ENCODE measurements at places on chromosomes 2 and 18.

GRCh38 chr2:46642218-46642617 is 162.9 kb downstream of the TMEM247 start:
- DNase-seq: no peak

DNA sequence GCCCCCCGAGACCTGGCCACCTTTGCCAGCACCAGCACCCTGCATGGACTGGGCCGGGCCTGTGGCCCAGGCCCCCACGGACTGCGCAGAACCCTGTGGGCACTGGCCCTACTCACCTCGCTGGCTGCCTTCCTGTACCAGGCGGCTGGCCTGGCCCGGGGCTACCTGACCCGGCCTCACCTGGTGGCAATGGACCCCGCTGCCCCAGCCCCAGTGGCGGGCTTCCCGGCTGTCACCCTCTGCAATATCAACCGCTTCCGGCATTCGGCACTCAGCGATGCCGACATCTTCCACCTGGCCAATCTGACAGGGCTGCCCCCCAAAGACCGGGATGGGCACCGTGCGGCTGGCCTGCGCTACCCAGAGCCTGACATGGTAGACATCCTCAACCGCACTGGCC is 554 bp downstream of the ASIC4 start:
- DNase-seq: no peak

- no peak for DNase-seq
Observed at GRCh38 chr2:174066871-174067270, 101.7 kb upstream of the SP3 start.

- no peak for DNase-seq
Observed at GRCh38 chr18:22433956-22434355, 16.2 kb upstream of the CTAGE1 start.

DNA sequence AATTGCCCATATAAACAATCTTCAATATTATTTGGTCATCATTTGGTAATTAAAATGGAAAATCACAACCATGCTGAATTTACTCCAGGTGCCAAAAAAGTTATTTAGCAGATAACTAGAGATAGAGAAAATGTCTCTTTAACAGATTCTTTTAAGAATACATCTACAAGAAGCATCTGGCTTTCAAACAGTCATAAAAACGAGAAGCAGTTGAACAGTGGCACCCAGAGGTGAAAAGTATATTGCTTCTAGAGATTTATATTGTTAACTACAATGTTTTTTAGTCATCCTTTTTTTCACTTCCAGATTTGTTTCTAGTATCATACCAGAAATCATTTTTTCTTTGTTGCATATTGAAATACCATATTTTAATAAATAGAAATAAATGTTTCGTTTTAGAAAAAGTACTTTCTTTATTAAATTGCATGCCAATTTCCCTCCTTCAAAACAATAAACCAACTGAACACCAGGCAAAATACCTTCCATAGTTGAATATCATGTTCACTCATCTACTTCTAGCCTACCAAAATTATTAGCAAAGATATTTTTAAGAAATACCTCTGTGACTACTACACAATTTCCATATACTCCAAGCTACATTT is 65.4 kb upstream of the HNRNPA3 start:
- no peak for DNase-seq

- no peak for DNase-seq
Observed at GRCh38 chr2:60710707-60711106, 45.4 kb upstream of the PAPOLG start.

GRCh38 chr2:85323351-85323987 is 4.3 kb downstream of the TGOLN2 start:
- no peak for DNase-seq

- DNase-seq: no peak
Observed at GRCh38 chr2:227447606-227448005, 24.4 kb upstream of the AGFG1 start.

DNA sequence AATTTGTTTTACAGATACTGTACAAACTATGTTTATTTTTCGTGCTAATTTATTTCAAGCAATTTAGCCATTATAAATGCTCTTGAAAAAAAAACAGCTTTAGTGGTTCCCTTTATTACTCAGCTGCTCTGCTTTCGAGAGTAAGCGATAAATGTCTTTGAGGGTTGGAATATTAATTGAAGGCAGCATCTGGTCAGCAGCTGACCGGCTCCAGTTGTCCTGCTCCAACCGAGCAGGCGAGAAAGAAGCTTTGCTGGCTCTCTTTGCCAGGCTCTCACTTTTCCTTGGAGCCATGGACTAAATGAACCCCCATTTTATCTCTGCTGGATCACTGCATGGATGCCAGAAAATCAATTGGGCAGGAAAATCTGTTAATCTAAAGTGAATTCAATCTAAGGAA is 147.4 kb downstream of the LNPK start:
- no peak for DNase-seq

DNA sequence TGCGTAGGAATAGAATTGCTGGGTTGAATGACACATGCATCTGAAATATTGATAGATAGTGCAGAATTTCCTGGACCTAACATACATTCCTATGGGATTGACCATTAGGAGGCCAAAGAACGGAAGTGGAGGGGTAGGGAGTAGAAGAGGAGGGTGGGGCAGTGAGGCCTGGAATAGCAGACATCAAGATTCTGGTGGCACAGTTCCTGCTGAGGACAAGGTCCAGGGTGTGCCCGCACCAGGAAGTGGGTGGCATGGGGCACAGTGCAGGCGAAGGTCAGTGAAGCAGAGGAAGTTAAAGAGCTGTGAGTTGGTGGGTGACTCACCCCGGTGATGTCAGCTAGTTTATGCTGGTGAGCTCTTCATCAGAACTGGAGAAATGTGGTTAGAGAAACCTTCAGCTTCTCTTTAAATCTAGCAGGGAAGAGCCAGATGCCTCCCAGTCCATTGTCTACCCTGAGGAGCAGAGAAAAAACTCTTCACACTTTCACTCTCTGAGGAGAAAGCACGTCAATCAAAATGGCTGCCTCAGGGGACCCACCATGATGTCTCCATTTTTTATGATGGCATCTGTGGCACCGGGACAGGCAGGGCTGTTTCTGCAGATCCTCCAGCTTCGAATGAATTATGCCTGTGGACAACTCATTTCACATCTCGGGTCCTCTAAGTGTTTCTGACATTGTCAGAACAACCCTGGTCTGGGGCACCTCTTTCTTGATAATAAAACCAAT is 55.9 kb upstream of the CTLA4 start:
- DNase-seq: peak; percentile 81

GRCh38 chr18:911025-911424 is 6.4 kb downstream of the ADCYAP1 start:
- DNase-seq: no peak

DNA sequence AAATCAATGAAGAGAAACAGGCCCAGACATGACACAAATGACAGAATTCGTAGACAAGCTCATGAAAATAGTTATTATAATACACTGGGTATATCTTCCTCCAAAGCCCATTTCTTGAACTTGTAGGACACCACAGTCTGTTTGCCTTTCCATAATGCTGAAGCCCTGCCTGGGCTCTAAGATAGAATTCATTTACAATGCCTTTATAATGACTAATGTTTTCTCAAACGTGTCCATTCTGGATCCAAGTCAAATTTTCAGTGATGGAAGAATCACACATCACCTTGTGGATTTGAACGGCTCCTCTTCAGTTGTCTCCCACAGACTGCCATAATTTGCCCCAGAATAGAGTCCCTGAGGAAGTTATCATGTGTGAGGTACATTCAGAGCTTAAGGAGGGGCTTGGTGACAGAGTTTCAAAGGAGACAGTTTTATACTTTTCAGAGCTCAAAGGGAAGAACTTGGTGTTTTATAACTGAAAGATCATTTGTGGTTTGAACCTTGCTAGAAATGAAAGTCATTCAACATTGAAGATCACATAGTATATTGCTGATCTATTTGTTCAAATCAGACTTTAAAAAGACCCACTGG is 38.2 kb downstream of the CASP8 start:
- no peak for DNase-seq

- no peak for DNase-seq
Observed at GRCh38 chr2:75278314-75278713, 79.0 kb upstream of the TACR1 start.

GRCh38 chr2:138502255-138503086 is 901 bp downstream of the SPOPL start:
- no peak for DNase-seq

DNA sequence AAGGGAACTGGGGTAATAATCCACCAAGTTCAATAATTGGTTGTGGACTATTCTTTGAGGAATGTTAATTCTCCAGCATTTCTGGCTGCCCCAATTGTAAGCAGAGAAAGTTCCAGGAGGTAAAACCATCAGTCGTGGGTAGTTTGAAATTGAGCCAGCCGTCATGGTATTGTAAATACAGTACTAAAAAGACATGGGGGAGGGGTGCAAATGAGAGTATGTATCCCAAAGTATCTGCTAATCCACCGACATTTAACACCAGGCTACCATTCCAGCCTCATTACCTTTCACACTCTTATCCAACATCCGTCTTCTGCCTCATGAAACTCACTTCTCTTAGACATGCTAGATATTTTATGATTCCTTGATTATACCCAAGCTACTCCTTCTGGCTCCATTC is 507.9 kb downstream of the ERBB4 start:
- DNase-seq: no peak

DNA sequence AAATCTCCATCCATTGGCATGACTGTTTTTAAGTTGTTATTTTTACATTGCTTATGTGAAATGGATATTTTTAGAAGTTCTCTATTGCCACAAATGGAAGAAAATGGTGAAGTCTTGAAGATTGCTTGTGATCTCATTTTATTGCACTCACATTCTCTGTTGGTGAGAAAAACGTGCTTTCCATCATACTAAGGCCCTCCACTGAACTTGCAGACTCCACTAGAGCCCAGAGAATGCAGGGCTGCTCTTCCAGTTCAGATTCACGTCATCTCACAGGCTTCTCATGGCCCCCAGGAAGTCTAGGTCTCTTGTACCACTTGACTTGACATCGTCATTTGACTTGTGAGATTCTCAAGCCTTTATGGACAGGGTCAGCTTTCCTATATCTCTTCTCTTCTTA is 254.8 kb upstream of the COPS8 start:
- DNase-seq: no peak

DNA sequence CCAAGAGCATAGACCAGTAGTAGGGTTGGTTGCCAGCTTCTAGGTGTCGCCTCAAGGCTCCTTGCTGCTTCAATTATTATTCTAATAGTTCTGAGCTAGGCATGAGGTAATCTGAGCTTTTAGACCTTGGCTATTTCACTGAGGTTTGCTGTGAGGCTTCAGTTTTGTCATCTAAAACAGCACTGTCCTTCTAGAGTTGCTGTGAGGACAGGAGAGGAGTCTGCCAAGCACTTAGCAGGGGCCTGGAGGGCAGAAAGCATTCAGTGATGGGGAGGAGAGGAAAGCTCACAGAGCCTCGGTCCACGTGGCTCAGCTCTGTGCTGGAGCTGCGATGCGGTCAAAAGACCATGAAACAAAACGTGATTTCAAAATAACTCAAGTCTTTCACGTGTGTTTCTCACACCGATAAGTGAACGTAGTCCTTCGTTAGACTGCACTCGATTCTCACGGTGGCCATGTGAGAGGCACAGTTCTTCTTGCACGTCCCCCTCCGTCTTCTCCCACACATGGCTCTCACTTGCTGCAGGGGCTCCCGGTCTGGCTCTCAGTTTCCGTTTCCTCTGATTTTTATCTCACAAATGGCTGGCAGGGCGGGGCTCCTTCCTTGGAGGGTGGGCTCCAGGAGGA is 113.7 kb downstream of the B3GNT2 start:
- DNase-seq: no peak
